ENCODE measurements at places on chromosomes 1 and 21.

DNA sequence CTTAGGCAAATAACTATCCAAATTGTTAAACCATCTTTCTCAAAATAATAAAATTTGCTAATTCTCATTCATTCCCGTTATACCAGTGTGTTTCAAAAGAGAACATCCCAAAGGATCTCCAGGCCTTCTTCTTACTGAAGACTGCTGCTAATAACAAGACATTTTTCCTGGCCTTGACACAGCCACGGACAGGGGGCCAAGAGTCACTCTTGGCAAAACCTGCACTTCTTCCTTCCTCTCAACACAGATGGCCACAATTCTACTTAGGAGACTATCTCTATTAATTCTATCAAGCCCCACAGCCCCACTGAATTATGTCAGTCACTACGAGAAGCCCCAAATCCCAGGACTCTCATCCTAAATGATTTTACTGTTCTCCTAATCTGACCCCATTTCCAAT lies 86.0 kb downstream of the EVI5 start:
- DNase-seq = no peak

DNA sequence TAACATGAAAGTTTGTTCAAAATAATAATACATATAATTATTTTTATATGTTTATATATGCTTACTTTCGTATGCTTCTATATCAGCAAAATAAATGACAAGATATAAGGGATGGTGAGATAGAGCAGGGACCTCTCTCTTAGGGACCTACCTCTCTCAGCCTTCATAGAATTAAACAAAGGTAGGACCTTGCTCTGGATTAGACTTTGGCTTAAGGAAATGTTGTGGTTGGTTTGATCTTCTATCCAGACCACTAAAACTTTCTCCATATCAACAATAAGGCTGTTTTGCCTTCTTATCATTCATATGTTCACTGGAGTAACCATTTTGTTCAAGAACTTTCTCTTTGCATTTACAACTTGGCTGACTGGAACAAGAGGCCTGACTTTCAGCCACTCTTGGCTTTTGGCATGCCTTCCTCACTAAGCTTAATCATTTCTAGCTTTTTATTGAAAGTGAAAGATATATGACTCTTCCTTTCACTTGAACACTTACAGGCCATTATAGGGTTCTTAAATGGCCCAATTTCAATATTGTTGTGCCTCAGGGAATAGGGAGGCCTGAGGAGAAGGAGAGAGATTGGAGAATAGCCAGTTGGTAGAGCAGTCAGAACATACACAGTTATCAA lies 14.4 kb downstream of the FRRS1 start:
- no peak for DNase-seq

GRCh38 chr21:26982767-26983166 lies 15.9 kb upstream of the ADAMTS5 start:
- DNase-seq = no peak

- no peak for DNase-seq
Measured at GRCh38 chr1:1817221-1817620, 39.0 kb upstream of the NADK start.

GRCh38 chr1:99657213-99658030 lies 11.5 kb downstream of the PALMD start:
- no peak for DNase-seq

GRCh38 chr1:183164340-183164739 lies 21.7 kb upstream of the LAMC2 start:
- DNase-seq = peak; percentile 87
